ENCODE measurements at places on chromosomes 2 and 18. TPM values are rescaled to one million over a fixed set of nuclear protein-coding genes. Genes with fewer than 3 reads are reported as not detected.

DNA sequence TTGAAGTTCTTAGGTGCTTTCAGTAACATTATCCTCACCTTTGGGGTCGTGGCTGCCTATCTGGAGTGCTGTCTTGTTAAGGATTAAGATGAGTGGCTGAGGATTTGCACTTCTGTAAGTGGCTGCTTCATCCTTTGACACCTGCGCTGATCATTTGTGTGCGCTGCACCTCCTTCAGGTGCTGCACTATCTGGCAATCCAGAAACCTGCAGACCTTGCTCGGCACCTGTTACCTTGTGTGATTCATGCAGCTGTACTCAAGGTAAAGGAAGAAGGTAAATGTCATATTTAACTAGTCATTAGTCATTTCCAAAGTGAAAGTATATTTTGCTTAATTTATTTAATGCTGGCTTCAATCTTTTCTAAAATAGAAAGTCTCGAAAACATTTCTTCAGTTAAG, 110.3 kb downstream of the RAB3GAP1 start:
- DNase-seq = no peak

GRCh38 chr18:3037423-3037915, 24.5 kb upstream of the LPIN2 start:
- peak; percentile 50 for DNase-seq

GRCh38 chr18:24103320-24104021, 35.4 kb upstream of the CABYR start:
- no peak for DNase-seq

DNA sequence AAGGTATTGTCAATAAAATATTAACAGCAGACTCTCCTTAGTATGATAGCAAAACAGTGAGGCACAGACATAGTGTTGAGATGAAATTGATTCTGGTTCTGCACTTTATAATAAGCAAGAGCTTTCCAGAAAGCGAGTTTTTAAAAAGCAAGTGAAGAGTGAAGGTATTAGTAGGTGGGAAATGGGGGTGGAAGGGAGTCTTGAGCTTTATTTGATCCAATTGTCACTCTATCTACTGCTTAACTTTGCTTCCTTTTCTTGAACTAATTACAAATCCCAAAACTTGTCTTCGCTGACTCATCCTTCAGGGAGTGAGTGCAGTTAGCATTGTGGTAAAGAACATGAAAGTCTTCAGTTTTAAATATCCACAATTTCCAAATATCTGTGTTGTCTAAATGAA, 120.6 kb upstream of the BOD1L2 start:
- no peak for DNase-seq

- no peak for DNase-seq
Observed at GRCh38 chr2:241014764-241015163, 16.3 kb downstream of the SNED1 start.

GRCh38 chr2:179911569-179911968, 50.2 kb upstream of the ZNF385B start:
- DNase-seq = no peak

DNA sequence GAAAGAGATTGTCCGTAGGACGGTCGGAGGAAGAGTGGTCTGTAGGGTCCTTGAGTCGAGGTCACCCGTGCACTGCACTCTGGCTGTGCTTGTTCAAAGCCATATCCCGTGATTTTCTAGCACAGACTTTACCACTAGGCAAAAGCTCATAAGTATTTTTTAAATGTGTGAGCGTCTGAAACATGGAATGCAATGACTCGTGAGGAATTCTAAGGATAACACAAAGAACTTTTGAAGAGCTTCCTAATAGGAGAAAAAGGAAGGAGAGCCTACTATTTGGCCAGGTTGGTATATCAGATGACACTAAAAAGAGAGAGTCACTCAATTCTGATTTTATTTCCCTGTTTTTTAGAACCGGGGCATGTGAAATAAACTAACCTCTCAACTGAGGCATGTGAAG, 68.3 kb downstream of the CD28 start:
- no peak for DNase-seq

GRCh38 chr2:121387591-121388325, 102.8 kb upstream of the TFCP2L1 start:
- DNase-seq = no peak

- no peak for DNase-seq
Observed at GRCh38 chr18:10299643-10300042, 154.8 kb upstream of the APCDD1 start.

DNA sequence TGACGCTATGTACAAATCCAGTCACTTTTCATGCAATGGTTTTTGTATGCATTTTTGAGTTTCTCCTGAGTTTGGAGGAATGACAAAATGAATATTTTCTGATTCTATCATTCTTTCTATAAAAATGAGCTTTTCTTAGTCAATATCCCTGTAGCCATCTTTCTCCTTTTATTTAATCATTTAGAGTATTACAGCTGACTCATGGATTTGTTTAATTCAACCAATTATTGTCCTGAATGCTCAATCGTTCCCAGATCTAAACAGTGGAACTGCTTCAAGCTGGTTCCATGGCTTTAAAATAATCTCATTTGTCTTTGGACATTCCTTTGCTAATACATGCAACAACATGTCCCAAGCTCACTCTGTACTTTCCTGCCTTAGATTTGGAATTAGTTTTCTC, 368.8 kb downstream of the ADCYAP1 start:
- no peak for DNase-seq

DNA sequence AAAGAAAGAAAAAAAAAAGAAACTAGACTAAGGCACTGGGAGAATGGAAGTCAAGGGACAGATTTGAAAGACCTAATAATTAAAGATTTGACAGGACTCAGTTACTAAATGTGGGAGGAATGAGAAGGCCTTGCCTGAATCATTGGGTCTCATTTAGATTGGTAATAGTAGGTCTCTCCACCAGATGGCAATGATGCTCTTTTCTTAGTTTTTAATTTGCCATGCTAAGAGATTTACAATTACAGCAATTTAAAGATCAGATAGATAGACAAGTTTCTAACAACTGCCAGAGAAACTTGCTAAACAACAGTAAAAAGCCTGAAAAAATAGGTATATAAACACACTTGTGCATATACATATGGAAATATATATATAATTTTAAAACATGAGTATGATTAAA, 153.0 kb downstream of the TMEM247 start:
- DNase-seq = no peak

The C2orf15 gene
- 2.6 TPM for total RNA-seq

Data from breast epithelium (tissue), 4 donors.